ENCODE measurements at places on chromosomes 7 and 10. TPM values are rescaled to one million over a fixed set of nuclear protein-coding genes. Genes with fewer than 3 reads are reported as not detected.

APBB1IP gene
- 1.3 TPM for polyA plus RNA-seq

OR6V1 gene
- polyA plus RNA-seq: not detected

OGDHL gene
- 44.9 TPM for polyA plus RNA-seq

NEURL1 gene
- polyA plus RNA-seq: 2.2 TPM

CYP2C19 gene
- not detected for polyA plus RNA-seq

ZNF33B gene
- 55.4 TPM for polyA plus RNA-seq

SPDYE16 gene
- 1.3 TPM for polyA plus RNA-seq

NPTX2 gene
- polyA plus RNA-seq: 6.0 TPM

HOXA9 gene
- polyA plus RNA-seq: 113 TPM

BEND7 gene
- 37.2 TPM for polyA plus RNA-seq

SLC18A3 gene
- not detected for polyA plus RNA-seq

ANKRD2 gene
- 0.56 TPM for polyA plus RNA-seq

PTER gene
- 20.4 TPM for polyA plus RNA-seq

ERCC6 gene
- 16.2 TPM for polyA plus RNA-seq

OR2A5 gene
- not detected for polyA plus RNA-seq

C7orf57 gene
- polyA plus RNA-seq: 0.79 TPM

PMS2 gene
- 26.4 TPM for polyA plus RNA-seq

PTN gene
- polyA plus RNA-seq: 226 TPM

ACHE gene
- polyA plus RNA-seq: 4.8 TPM

LRRC18 gene
- 0.17 TPM for polyA plus RNA-seq

PRSS37 gene
- 0.07 TPM for polyA plus RNA-seq

HOXA3 gene
- 53.5 TPM for polyA plus RNA-seq

VSTM4 gene
- 14.1 TPM for polyA plus RNA-seq

ANKRD30A gene
- polyA plus RNA-seq: not detected

ARL4A gene
- 23.5 TPM for polyA plus RNA-seq

EGFR gene
- polyA plus RNA-seq: 32.1 TPM

RHEB gene
- 146 TPM for polyA plus RNA-seq

GPER1 gene
- 6.7 TPM for polyA plus RNA-seq

IL2RA gene
- not detected for polyA plus RNA-seq

MAT1A gene
- polyA plus RNA-seq: 0.96 TPM

GIMAP7 gene
- 19.6 TPM for polyA plus RNA-seq

ACSL5 gene
- polyA plus RNA-seq: 3.8 TPM

HOXA11 gene
- 42.6 TPM for polyA plus RNA-seq

OPN4 gene
- not detected for polyA plus RNA-seq

MAPK8 gene
- 77.6 TPM for polyA plus RNA-seq

GNB2 gene
- 187 TPM for polyA plus RNA-seq

JAKMIP3 gene
- polyA plus RNA-seq: 0.30 TPM

All from left renal cortex interstitium (tissue), 4 donors.